Forelimb muscle (tissue), 1 donor: ENCODE measurements at places on chromosomes 2 and 18. TPM values are rescaled to one million over a fixed set of nuclear protein-coding genes. Genes with fewer than 3 reads are reported as not detected.

DNA sequence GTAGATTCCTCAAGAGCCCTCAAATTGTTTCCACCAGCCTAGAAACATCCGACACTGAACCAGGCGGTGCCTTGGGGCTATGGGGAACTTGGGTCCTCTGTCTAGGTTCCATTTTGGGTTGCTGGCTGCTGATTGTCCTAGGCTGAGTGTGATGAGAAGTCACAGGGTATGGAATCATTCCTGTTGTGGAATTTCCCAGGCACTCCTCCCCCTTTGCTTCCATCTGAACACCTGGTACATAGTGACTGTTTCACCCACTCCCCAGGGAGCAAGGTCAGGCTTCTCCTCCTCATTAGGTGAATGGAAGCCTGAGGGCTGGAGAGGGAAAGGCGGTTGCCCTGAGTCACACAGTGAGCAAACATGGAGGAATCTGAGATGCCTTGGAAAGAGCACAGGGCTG is 4.5 kb downstream of the KIF3C start:
- no peak for DNase-seq

DNA sequence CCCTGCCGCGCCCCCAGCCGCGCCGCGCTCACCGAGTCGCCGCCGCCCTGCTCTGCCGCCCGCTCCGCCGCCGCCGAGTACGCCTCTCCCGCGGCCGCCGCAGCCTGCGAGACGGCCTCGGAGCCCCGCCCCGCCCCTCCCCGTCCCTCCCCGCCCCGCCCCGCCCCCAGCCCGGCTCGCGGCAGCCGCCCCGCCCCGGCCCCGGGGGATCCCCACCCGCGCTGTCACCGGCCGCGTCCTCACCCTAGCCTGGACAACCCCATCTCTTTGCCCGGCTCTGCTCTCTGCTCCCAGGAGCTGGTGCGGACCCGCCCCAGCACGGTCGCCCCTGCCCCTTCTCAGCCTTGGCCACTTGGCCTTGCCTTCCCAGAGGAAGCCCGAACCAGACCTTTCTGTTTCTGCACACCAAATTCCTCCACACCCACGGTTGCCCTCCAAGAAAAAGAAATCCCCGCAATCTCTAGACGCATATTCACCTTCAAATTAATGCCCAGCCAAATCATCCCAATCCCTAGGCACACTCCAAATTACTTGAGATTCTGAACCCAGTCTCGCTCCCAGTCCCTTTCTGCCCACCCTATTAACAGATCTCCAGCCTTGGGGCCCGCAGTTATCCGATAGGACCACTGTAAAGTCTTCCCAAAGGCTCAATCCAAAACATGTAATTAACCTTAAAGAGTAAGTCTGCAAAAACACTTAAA is at the start of gene CYRIA:
CYRIA (minus strand) TSS at position 87 of the 701 bp plus-strand sequence. CDS start 77,715 bp downstream, outside the sequence.
- DNase-seq = no peak

DNA sequence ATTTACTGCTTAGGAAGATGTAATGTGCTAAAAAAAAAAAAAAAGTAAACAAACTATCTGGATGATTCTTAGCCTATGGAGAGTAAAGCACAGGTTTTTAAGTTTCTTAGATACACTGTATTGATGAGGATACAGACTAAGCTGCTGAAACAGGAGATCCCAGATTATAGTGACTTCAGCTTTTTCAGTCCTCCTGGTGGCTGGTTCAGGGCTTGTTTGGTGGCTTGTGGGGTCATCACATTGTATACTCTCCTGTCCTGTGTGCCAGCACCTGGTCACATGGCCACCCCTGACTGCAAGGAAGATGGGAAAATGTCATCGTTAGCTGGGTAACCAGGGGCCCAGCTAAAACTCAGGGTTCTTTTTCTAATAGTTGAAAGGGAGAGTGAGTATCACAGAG is 31.4 kb downstream of the RAB31 start:
- DNase-seq = no peak

GRCh38 chr2:234483568-234484251 is 13.2 kb downstream of the ARL4C start:
- no peak for DNase-seq

The CUL3 gene
- 73.9 TPM for polyA plus RNA-seq

DNA sequence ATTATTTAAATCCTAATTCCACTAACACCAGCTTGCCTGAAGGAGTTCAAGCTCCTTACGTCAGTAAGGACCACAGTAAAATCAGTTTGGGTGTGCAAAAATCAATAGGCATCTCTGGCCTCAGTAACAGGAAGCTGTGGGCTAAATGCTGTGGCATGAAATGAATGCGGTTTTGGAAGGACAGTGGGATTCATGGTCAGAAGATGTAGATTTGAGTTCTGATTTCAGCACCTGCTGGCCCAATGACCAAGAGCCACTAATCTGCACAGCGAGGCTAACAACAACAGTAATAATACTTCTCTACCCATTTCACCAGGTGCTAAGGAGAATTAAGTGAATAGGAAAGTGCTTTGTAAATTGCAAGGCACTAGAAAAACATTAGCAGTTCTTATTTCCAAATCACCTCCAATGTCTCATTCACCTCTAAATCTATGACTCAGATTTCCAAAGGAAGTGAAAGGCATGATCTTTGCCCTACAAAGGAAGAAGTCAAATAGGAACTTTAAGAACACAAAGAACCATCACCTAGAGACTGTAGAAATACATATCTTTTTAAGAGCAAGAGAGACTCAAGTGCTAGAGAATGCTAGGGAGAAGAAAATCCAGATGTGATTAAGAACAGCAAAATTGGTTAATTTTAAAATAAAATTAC is 172.6 kb downstream of the ANKRD44 start:
- DNase-seq = no peak

GRCh38 chr18:43671431-43671830 is 394.1 kb upstream of the SYT4 start:
- DNase-seq = no peak

DNA sequence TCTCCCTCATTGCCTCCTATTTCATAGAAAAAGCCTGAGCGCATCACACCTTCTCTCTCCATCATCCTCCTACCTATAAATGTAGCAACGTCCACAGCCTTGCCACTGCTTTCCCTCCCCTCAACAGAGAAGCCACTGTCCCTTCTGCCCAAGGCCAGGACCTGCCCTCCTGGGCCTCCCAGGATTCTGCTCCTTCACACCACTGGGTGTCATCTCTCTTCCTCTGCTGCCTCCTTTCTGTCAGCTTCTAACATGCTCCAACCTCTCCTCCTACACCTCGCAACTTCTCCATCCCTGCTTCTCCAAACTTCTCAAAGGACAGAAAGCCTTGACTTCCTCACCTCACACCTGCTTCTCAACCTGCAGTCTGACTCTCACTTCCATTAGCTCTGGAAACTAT is 21.2 kb upstream of the ME2 start:
- DNase-seq = no peak

The CGREF1 gene
- 1.0 TPM for polyA plus RNA-seq

DNA sequence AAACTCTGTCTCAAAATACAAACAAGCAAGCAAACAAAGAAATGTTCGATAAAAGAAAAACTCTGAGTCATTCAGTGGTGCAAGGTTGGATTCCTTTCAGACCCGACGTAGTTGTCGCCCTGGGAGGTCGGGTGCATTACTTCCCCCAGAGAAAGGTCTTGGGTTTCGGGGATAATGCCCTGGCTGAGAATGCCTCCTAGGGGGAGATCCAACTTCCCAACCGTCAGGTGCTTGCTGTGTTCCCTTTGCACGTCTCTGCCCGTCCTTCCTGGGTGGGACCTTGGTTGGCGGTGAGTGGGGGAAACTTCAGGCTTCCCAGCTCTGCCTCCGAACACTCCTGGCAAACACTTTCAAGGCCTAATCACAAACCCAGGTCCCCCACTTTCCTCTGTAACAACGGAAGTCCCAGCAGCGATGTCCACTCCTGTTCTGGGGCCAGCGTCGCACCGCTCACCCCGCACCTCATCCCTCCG is 609 bp downstream of the TPGS2 start:
- DNase-seq = no peak

GRCh38 chr2:48714245-48714644 is 41.3 kb downstream of the LHCGR start:
- DNase-seq = no peak

- no peak for DNase-seq
These were observed 384.5 kb upstream of the MMADHC start for GRCh38 chr2:149972066-149972465.

GRCh38 chr18:10518595-10519255 is 7.1 kb upstream of the NAPG start:
- no peak for DNase-seq

The EPB41L3 gene
- 107 TPM for polyA plus RNA-seq

- no peak for DNase-seq
These were observed 114.9 kb downstream of the ICOS start for GRCh38 chr2:204051476-204051875.

The LRATD1 gene
- polyA plus RNA-seq = 10.0 TPM

DNA sequence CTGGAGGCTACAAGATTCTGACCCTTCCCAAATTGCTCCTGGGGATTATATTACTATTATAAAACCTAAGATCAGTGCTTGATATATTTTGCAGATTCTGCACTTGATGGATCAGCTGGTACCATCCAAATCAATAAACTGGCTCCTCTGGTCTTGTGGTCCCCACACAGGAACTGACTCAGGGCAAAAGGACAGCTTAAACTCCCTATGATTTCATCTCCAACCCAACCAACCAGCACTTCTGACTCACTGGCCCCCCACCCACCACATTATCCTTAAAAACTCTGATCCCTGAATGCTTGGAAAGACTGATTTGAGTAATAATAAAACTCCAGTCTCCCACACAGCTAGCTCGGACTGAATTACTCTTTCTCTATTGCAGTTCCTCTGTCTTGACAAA is 82.1 kb downstream of the TMEM163 start:
- no peak for DNase-seq

- no peak for DNase-seq
These were observed 28.9 kb upstream of the TOGARAM2 start for GRCh38 chr2:28951910-28952835.

DNA sequence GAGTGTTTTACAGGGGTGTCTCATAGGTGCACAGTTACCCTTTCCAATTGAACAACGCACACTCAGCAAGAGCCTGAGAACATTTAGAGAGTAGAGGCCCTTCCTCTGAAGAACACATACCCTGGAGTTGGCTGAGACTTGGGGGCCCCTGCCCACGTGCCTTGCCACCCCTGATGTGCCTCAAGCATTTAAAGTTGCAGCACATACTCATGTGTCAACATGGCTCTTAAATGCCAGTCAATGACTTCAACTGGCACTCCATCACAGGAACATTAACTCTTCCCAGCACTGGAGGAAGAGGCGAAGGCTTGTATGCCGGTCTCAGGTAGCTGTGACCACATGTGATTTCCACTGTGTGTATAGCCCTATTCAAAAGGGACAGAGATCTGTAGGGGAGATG is 57.4 kb downstream of the SPRED2 start:
- DNase-seq = no peak

The NDUFB3 gene
- 87.4 TPM for polyA plus RNA-seq

DNA sequence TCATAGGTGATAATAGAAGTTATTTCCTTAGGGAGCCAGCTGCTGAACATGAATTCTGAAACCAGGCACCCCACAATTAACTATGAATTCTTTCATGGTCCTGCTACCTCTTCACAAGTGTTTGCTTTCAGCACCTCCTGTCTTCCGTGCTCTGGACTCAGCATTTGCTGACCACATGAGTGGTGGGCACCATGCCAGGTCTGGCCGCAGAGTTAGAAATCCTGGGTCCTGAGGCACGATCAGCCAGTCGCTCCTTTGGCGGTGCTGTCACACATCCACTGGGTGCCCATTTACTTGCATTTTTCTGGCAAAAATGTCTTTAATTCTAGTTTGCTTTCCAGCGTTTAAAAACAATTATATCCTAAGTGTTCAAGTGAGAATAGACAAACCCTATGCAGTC is 196.4 kb upstream of the PXDN start:
- no peak for DNase-seq

The ALPP gene
- polyA plus RNA-seq = not detected

The AFF3 gene
- polyA plus RNA-seq = 3.5 TPM

DNA sequence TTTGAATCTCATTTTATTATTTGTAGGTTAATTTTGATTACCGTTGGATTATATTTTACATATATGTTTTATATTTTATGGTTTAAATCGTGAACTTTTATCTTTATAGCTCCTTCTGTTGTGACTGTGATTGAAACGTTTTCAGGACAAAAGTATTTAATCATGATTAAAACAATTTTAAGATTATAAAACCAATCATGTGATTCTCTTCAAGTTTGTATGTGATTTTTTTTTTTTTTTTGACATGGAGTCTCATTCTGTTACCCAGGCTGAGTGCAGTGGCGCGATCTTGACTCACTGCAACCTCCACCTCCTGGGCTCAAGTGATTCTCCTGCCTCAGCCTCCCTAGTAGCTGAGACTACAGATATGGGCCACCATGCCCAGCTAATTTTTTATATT is 7.2 kb upstream of the RASGRP3 start:
- no peak for DNase-seq

GRCh38 chr18:61582202-61582710 is 249.0 kb downstream of the CDH20 start:
- no peak for DNase-seq

The FAM110C gene
- 1.8 TPM for polyA plus RNA-seq
